ENCODE measurements at places on chromosomes 4 and X.

DNA sequence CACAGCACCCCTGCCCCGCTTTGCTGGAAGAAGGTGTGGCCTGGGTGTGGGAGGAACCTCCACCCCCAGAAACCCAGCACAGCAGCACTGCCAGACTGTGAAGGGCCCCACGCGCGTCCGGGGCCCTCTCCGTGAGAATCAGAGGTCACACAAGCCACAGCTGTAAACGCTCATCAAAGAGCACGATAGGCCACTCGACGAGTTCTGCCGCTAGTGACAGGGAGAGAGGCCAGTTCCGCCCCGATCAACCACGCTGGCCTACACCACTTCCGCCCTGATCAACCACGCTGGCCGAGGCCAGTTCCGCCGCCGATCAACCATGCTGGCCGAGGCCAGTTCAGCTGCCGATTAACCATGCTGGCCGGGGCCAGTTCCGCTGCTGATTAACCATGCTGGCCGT lies 25.9 kb upstream of the ADRA2C start:
- DNase-seq: no peak
- H3K4me3 ChIP-seq: no peak overlapping the region
- no peaks in the 10 kb centered on the region for H3K4me1 ChIP-seq
- H3K36me3 ChIP-seq: no peaks in the 10 kb centered on the region

DNA sequence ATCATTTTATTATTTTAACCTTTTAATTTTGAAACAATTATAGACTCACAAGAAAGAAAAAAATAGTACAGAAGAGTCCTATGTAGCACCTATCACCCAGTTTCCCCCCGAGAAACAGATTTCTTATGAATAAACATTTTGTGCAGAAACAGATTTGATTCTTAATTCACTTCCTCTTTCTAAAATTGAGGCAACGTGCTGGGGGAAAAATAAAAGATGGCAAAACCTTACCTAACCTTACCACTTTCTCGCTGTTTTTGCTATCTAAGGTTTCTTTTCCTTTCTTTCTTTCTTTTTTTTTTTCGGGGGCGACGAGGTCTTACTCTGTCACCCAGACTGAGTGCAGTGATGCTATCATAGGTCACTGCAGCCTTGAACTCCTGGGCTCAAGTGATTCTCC lies 4.3 kb upstream of the CLNK start:
- H3K27ac ChIP-seq: no peak overlapping the region
- no peak overlapping the region for H3K4me3 ChIP-seq
- H3K36me3 ChIP-seq: no peaks in the 10 kb centered on the region
- H3K4me1 ChIP-seq: peaks cover 12% of the 10 kb centered on the region
- H3K27me3 ChIP-seq: no peaks in the 10 kb centered on the region

DNA sequence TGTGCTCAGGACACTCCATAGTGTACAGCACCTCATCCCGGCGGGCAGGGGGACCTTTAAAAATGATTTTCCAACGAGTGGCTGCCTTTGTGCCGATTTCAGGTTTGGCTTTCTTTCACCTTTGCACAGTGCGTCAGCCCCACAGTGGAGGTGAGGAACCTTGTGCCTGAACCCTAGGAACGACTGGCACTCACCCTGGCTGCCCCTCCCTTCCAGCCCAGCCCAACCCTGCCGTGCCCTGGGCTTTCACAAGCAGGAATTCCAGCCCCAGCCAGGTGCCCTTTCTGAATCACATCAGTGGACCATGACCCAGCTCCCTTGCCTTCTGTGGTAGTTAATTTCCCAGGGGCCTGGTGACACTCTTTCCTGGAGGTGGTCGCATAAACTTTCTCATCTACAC lies 1.3 kb downstream of the TMEM164 start:
- DNase-seq: no peak
- no peaks in the 10 kb centered on the region for H3K27me3 ChIP-seq
- peak overlapping the region; percentile 3 for H3K4me3 ChIP-seq
- H3K4me1 ChIP-seq: peaks cover 45% of the 10 kb centered on the region

DNA sequence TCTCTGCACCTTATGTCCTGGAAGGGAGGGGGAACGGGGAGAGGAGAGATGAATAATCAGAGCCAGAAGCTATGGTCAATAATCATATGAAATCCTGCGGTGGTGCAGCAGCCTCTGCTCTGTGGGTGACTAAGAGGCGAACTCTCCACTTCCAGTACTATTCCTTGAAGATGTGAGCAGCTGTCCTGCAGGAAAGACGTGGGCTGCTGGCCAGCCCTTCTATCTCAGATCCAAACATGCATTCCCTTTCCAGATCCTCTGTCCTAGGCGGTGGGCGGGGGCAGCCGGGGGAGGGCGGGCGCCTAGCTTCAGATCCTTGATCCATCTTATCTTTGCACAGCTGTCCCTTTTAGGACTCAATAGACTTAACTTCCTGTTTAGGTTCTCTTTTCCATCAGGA lies 34.5 kb downstream of the SPINK2 start:
- no peak overlapping the region for H3K4me3 ChIP-seq
- H3K4me1 ChIP-seq: no peaks in the 10 kb centered on the region
- H3K27ac ChIP-seq: no peak overlapping the region
- H3K36me3 ChIP-seq: no peaks in the 10 kb centered on the region

DNA sequence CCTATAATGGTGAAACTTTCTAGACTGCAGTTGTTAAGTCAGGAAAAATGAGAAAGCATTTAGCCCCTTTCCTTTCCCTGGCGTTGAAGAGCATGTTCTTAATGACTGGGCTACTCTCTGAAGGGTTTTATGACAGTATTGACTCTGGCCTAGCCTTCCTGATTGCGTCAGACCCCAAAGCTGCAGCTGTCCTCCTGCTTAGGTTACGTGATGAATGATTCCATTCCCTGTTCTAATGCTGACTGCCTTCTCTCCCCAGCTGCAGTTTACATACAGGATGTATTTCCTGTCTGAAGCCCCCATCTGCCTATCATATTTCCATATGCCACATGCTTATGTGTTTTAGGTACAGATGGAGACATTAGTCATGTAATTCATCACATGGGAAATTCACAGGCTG lies 105.8 kb upstream of the EGFL6 start:
- peaks cover 7% of the 10 kb centered on the region for H3K36me3 ChIP-seq
- no peak for DNase-seq
- no peaks in the 10 kb centered on the region for H3K27me3 ChIP-seq
- no peak overlapping the region for H3K27ac ChIP-seq
- no peak overlapping the region for H3K4me3 ChIP-seq

GRCh38 chr4:15545371-15545770 lies 75.7 kb downstream of the CC2D2A start:
- no peaks in the 10 kb centered on the region for H3K27me3 ChIP-seq
- H3K36me3 ChIP-seq: peaks cover 3% of the 10 kb centered on the region
- no peak overlapping the region for H3K27ac ChIP-seq
- no peak for DNase-seq
- no peak overlapping the region for H3K4me3 ChIP-seq

- no peak overlapping the region for H3K27ac ChIP-seq
- H3K36me3 ChIP-seq: no peaks in the 10 kb centered on the region
- H3K4me3 ChIP-seq: no peak overlapping the region
- H3K4me1 ChIP-seq: no peaks in the 10 kb centered on the region
- no peak for DNase-seq
Observed at GRCh38 chr4:136400829-136401228, 1131.5 kb downstream of the PCDH18 start.

DNA sequence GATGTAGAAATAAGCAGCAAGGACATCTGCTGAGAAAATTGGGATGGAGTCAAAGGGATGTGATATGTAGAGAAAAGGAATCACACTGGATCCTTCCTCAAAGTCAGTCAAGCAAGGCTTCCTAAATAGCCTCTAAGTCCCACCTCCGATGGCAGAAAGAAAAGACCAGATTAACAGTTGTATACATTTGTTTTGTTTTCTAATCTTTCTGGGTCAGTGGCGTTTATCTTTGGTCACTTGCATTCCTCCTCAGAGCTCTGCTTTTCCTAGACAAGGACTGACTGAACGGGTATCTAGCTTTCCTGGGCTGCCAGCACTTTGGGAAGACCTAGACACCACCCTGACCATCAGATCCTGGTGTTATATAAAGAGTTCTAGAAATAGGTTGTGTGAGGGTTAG lies 23.2 kb downstream of the PACRGL start:
- no peaks in the 10 kb centered on the region for H3K4me1 ChIP-seq
- peaks cover 55% of the 10 kb centered on the region for H3K36me3 ChIP-seq
- DNase-seq: no peak

- H3K27me3 ChIP-seq: no peaks in the 10 kb centered on the region
- no peaks in the 10 kb centered on the region for H3K36me3 ChIP-seq
- DNase-seq: no peak
- H3K27ac ChIP-seq: no peak overlapping the region
- no peaks in the 10 kb centered on the region for H3K4me1 ChIP-seq
- H3K4me3 ChIP-seq: no peak overlapping the region
Observed at GRCh38 chr4:36039026-36039425, 205.3 kb downstream of the ARAP2 start.

DNA sequence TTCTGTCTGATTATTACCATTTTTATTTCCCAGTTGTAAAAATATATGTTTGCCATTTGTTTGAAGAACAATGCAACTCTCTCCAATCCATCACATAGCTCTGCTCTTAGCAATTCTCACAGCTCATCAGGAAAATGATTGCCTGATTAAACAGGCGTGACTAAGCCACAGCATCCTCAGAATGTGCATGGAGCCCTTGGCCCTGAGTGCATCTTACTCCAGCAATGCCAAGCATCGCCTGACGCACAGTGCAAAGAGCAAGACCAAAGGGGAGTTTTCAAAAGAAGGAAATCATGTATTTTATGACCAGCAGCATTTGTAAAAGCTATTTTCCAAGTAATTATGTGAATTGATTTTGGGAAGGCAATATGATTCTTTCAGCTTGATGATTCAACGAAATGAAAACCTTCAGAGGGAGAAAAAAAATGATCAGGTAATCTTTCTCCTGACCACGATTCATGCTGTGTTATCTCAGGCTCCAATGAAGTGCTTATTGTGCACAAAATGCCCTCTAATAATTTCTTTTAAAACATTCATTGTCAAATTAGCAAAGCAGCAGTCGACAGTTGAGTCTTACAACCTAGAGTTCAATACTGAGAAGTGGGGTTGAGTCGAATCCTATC lies 138.0 kb upstream of the FAM9B start:
- no peak overlapping the region for H3K4me3 ChIP-seq
- peaks cover 4% of the 10 kb centered on the region for H3K36me3 ChIP-seq
- no peaks in the 10 kb centered on the region for H3K27me3 ChIP-seq
- no peak for DNase-seq
- H3K4me1 ChIP-seq: no peaks in the 10 kb centered on the region
- H3K27ac ChIP-seq: no peak overlapping the region

DNA sequence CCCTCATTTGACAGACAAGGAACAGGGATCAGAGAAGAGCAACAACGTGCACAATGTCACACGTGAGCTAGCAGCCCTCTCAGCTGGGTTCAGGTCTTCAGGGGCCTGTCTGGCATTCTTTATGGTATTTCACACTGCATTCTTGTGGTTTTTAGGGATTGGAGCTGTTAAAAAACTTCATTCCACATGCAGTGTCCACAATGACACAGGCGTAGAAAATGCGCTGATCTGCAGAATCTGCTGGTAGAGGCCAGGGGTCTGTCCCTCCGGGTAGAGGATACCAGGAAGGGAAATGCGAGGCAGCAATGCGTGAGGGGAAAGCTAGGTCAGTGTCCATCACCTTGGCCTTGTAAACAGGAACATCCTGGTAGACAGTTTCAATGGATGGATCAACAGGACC lies 36.6 kb downstream of the MAP7D3 start:
- peaks cover 5% of the 10 kb centered on the region for H3K4me1 ChIP-seq
- H3K27me3 ChIP-seq: no peaks in the 10 kb centered on the region
- peaks cover 17% of the 10 kb centered on the region for H3K36me3 ChIP-seq
- H3K27ac ChIP-seq: no peak overlapping the region

DNA sequence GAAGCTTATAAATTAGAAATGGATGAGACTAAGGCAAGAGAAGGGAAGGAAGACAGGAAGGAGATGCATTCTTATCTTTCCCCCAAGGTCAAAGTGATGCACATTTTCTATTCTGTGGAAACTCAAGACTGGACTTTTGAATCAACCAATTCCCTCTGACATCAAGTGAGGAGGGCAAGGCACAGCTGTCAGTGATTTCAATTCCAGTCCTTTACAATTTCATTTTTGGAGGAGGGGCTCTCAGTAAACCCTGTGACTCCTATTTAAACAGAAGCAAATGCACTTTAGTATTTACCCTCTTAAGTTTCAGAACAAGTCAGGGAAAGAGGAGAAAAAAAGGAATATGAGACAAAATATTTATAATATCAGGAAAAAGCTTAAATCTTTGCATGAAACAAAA lies 134.0 kb downstream of the MGST2 start:
- DNase-seq: no peak
- H3K4me1 ChIP-seq: peaks cover 26% of the 10 kb centered on the region
- H3K27ac ChIP-seq: no peak overlapping the region
- H3K4me3 ChIP-seq: no peak overlapping the region
- H3K27me3 ChIP-seq: no peaks in the 10 kb centered on the region

DNA sequence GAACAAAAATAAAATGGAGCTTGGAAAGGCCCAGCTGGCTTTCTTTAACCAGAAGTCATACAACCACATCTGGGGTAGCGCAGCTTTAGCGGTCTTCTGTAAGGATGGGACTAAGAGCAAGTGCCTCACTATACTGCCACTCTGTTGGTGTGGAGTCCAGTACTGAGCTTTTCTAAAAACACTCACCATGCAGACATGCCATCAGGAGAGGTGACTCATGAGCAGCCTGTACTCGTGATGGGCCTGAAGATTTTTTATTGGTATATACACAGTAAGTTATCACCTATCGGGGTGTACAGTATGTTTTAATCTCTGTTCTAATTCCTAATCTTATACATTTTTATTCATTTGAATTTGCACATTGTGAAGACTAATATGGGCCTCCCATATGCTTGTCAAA lies 9.6 kb downstream of the PPP3CA start:
- DNase-seq: no peak
- no peaks in the 10 kb centered on the region for H3K27me3 ChIP-seq
- H3K36me3 ChIP-seq: peaks cover 7% of the 10 kb centered on the region
- H3K27ac ChIP-seq: no peak overlapping the region
- H3K4me3 ChIP-seq: no peak overlapping the region

DNA sequence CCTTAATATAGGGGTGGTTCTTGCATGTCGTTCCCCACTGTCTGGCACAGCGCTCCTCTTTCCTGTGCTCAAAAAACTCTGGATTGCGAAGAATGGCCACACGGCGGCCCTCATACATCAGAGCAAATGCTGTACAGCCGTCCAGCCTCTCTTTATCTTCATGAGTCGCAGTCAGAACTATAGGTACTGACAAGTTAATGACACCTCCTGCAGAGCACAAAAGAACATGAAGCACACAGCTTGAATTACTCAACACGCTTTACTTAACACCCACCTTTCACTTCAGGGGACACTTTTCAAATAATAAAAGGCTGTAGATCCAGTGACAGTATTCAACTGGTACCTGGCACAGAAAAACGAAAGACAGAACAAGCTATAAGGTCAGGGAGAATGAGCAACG lies 65.3 kb downstream of the PAPSS1 start:
- H3K36me3 ChIP-seq: peaks cover 29% of the 10 kb centered on the region
- H3K4me1 ChIP-seq: no peaks in the 10 kb centered on the region
- H3K27ac ChIP-seq: no peak overlapping the region
- H3K4me3 ChIP-seq: no peak overlapping the region

DNA sequence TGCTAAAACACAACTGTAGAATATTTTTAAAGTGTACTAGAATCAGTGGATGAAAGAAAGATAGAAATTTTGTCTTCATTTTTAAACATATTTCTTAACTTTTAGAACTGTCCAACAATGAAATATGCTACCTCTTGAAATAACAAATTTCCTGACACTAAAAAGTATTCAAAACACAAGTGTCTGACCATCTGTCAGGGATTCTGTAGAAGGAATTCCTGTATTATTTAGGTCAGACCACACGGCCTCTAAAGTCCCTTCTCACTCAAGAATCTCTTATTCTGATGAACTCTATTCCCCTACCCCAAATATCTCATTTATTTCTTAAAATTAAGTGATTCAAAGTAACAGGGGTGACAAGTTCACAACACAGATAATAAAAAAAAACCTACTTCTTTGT lies 99.1 kb downstream of the MAML3 start:
- peak overlapping the region; percentile 51 for H3K27ac ChIP-seq
- H3K4me3 ChIP-seq: peak overlapping the region; percentile 9
- peaks cover 11% of the 10 kb centered on the region for H3K27me3 ChIP-seq
- H3K36me3 ChIP-seq: peaks cover 2% of the 10 kb centered on the region
- peaks cover 57% of the 10 kb centered on the region for H3K4me1 ChIP-seq

Data from activated CD8-positive, alpha-beta T cell treated with anti-CD3 and anti-CD28 coated beads, Interleukin-2, amount 10 ng/mL, durations not matched to agents 7 days and 5 days (primary cell).